Activated T-helper 1 cell treated with anti-CD3 and anti-CD28 coated beads, Interleukin-12 subunit alpha, Interleukin-12 subunit beta, Interleukin-2, Interleukin-4 antibody, amounts not matched to agents 30 ng/mL and 10 ng/mL and 1 ng/mL, durations not matched to agents 14 hours and 24 hours and 36 hours (primary cell): ENCODE measurements at places on chromosomes 3 and 15.

- DNase-seq = no peak
Measured at GRCh38 chr3:64174328-64174727, 50.9 kb downstream of the PRICKLE2 start.

- no peak for DNase-seq
Measured at GRCh38 chr15:68431037-68431791, 749 bp downstream of the ITGA11 start.

GRCh38 chr3:39136533-39137434, 16.6 kb downstream of the CSRNP1 start:
- DNase-seq = no peak

GRCh38 chr3:43017004-43017403, 37.9 kb downstream of the GASK1A start:
- DNase-seq = no peak

GRCh38 chr15:51736069-51736468, 1.4 kb downstream of the LYSMD2 start:
- DNase-seq = no peak

GRCh38 chr3:174533286-174533685, 325.8 kb upstream of the NAALADL2 start:
- no peak for DNase-seq

DNA sequence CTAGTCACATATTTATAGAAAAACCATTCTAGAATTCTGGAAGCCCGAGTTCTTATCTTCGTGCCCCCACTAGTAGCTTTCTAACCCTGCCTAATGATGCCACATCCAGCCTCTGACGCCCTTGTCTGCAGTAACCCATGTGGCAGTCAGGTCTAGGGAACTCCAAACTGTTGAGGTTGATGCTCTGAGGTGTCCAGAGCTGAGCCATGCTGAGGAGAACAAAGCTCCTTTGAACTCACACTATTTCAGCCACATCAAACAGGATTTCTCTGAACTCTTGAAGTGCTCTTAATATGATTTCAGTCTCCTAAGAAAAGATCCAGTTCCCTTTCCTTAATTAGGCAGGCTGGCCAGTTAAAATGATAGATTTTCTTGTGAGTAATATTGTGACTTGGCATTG, 150.5 kb upstream of the ST8SIA2 start:
- DNase-seq = no peak

DNA sequence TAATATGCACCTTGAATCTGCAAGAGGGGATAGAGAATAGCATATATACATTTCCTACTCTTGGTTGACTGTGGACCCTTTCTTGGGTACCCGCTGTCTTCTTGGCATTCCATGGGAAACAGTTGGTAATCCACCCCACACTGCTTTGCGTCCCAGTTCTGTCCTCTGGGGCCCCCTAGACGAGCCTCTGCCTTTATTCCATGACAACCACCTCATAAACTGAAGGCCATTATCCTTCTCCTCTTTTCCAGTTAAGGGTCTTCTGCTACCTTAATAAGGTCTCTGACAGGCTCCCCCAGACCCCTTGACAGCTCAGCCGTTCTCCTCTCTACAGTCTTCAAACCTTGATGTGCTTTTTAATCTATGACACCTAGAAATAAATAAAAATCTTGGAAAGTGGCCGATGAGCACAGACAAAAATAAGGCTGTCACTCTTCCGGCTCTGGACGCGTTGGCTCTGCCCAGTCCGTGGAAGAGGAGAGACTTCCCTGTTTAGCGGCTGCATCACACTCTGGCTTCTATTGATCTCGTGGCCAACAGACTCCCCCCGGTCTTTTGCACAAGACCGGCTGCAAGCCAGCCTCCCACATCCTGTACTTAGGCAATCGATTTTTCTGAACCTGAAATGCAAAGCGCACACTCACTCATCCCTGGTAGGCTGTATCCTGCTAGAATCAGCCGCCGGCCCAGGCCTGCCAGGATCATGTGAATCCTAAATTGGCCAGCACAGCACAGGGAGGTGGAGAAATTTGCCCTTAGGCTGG, 251.0 kb upstream of the TLE3 start:
- no peak for DNase-seq

- no peak for DNase-seq
Measured at GRCh38 chr15:70132139-70132538, 34.4 kb upstream of the TLE3 start.

DNA sequence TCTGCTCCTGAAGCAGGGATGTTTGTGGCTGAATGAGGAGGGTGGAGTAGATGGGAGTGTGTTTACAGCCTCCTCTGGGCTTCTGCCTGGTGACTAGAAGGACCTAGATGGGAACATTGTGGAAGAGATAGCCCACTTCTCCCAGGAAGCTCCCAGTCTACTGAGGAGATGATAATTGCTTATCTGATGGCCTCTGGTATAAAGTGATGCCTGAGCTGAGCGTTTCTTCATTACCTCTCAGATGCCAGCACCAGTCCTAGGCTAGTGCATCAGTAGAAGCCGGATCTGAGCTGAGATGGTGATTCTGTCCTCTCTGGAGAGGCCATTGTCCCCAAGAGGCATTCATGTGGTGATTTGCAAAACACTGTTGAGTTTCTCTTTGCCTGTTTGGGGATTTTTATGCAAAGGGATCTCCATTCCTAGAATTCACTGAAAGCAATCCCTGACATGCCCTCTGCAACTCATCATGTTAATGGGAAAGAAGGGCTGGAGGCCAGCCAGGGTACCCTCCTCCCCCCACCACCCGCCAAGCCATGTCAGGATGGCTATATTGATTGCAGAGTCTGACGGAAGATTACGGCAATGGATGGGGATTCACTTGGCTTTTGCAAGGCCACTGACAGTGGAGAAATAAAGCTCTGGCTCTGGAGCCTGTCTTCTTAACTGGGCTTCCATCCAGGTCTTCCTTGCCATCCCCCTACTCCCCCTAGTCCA, 166.4 kb upstream of the ROPN1 start:
- DNase-seq = no peak

- peak; percentile 61 for DNase-seq
Measured at GRCh38 chr3:13420045-13420830, at the start of gene NUP210. Gene NUP210, minus strand, starts transcription at chr3:13420322. Its CDS starts 96 bp downstream, at chr3:13420226.

- DNase-seq = peak; percentile 65
Measured at GRCh38 chr15:38671675-38672254, 107.2 kb upstream of the RASGRP1 start.

- DNase-seq = no peak
Measured at GRCh38 chr3:165529451-165529850, 307.8 kb downstream of the BCHE start.

- no peak for DNase-seq
Measured at GRCh38 chr15:75112848-75113492, 88.7 kb upstream of the C15orf39 start.

- no peak for DNase-seq
Measured at GRCh38 chr15:60949039-60949977, 279.8 kb downstream of the RORA start.

GRCh38 chr3:144189044-144189443, 217.4 kb downstream of the DIPK2A start:
- DNase-seq = no peak

GRCh38 chr3:137165117-137165806, 207.5 kb downstream of the IL20RB start:
- DNase-seq = no peak

DNA sequence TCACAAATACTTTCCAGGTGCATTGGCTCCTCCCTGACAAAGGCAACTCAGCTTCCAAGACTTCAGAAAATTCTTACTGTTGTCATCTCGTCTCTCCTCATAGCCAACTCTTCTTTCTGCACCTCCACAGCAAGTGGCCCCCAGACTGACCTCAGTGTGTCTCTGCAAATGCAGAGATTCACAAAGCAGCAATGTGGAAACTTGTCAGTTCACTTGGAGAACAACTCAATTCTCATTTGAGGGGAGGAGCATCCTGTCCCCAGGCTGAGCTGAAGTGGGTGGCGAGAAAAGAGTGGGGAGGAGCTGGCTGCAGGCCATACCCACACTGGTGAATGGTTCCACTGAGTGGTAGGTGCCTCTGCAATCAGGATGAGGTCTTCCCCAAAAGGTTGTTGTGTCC, 248.7 kb upstream of the IL12A start:
- no peak for DNase-seq

GRCh38 chr15:86553108-86553507, 473.4 kb downstream of the AGBL1 start:
- no peak for DNase-seq

GRCh38 chr3:12796171-12797123, at the start of gene CAND2:
Gene CAND2, plus strand, starts transcription at chr3:12796680. Its CDS starts 41 bp downstream, at chr3:12796721.
- no peak for DNase-seq

DNA sequence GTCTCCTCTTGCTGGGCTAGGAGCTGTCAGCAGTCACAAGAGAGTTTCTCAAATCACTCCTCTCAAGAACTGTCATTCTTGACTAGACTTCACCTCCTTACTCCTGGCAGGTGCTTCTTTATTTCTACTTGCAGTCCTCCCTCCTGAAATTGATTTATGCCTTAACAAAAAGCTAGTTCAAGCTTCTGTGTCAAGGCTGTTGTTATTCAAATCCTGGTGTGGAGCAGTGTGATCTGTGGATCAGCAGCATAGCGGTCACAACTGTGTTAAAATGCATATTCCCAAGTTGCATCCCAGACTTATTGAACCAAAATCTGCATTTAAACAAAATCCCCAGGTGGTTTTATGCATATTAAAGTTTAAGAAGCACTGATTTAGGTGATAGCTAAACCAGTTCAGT, 120.7 kb upstream of the MRPL3 start:
- DNase-seq = no peak

- DNase-seq = no peak
Measured at GRCh38 chr3:114899186-114899931, 247.7 kb downstream of the ZBTB20 start.

- no peak for DNase-seq
Measured at GRCh38 chr3:67349551-67350174, 304.7 kb downstream of the SUCLG2 start.

GRCh38 chr3:160040181-160040580, 51.5 kb downstream of the IL12A start:
- no peak for DNase-seq

DNA sequence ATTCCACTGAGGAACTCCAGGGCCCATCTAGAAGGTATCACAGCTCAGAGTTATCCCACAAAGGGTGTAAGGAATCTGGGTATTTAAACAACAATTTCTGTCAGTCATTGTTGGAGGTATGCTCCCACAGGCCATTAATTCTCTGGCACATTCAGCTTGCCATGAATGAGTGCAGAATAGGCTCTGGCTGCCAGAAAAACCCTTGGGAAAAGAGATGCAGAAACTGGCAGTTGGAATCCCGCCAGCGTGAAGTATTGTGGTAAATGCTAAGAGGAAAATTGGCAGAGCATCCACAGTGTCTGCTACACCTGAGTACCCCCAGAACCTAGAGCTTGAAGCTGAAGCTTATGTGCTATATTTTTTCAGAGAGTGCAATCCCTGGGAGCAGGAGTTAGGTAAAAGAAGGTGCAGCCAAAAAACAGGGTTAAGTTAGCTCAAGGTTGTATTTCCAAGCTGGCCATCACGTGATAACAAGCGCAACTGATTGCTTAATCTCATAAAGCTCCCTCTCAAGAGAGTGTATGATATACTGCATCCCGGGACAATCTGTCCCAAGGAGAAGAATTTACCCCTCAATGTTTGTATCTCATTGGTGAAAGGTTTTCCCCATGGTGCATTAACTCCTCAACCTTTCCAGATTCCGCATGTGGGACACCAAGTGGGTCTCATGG, 94.2 kb upstream of the ACP3 start:
- DNase-seq = no peak

DNA sequence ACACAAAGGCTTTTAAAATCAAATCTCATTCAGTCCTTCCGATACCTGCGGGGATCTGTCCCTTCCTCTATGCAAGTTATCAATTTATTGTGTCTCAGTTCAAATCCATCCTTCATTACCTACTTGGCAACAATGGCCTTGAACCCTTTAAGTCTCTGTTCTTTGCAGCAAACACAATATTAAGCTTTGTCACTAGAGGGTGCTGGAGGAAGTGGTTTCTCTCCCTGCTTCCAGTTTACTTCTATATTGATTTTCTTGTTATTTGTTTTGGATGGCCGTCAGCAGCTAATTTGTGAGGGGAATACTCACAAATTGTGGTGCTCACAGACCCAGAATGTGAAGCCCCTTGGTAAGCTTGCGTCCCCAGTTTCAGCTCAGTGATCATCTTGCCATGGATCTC, 278.3 kb downstream of the FGF12 start:
- no peak for DNase-seq

DNA sequence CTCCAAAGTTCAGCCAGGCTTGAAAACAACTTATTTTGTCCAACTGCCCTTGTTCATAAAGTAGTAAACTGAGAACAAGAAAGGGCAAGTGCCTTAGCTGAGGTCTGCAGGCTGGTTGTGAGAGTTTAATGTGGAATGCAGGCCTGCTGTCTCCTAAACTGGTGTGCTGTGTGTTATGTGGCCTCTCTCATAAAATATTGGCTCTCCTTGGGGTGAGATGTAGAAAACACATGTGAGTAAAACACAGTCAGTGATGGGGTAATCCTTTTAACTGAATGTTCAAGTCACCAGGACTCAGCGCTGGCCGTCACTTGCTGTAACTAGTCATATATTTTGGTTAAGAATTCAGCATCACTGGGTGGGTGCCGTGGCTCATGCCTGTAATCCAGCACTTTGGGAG, 7.1 kb upstream of the ST6GAL1 start:
- no peak for DNase-seq

DNA sequence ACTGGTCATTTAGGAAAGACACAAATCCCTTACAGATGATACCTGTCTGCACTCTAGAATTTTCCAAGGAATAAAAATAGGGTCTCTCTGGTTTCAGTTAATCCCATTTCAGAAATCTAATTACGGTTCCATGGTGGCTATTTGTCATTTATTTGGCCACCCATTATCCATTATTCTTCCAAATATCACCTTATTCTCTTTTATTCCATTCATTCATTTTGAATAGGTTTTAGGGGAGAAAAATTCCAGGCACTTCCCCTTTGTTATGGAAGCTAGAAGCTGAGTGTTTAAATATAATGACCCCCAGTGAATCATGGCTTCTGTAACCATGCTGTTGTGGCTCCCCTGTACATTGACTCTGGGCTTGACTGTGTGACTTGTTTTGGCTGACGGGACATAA, 420.8 kb upstream of the DPH6 start:
- no peak for DNase-seq

GRCh38 chr3:24598695-24599470, 104.2 kb upstream of the THRB start:
- DNase-seq = no peak

DNA sequence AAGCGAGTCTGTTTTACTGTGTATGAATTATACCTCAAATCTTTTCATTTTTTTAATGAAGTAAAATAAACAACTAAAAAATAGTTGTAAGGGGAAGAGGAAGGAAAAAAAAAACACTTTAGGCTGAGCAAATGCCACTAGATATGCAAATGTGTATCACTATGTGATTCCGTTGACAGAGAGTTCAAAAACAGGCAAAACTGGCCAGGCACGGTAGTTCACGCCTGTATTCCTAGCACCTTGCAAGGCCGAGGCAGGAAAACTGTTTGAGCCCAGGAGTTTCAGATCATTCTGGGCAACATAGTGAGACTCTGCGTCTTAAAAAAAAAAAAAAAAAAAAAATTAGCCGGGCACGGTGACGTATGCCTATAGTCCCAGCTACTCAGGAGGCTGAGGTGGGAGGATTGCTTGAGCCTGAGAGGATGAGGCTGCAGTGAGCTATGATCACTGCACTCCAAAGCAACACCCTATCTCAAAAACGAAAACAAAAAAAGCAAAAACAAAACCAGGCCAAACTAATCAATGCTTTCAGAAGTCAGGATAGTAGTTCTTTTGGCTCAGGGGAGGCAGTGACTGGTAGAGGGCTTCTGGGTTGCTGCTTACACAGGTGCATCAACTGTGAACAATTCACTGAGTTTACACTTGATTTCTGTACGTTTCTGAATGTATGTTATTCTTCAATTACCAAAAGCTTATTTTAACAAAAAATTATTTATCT, 7.4 kb downstream of the PRC1 start:
- DNase-seq = no peak

- DNase-seq = no peak
Measured at GRCh38 chr3:18080198-18080689, 337.8 kb upstream of the TBC1D5 start.
